ENCODE measurements at places on chromosomes 5 and 9.

DNA sequence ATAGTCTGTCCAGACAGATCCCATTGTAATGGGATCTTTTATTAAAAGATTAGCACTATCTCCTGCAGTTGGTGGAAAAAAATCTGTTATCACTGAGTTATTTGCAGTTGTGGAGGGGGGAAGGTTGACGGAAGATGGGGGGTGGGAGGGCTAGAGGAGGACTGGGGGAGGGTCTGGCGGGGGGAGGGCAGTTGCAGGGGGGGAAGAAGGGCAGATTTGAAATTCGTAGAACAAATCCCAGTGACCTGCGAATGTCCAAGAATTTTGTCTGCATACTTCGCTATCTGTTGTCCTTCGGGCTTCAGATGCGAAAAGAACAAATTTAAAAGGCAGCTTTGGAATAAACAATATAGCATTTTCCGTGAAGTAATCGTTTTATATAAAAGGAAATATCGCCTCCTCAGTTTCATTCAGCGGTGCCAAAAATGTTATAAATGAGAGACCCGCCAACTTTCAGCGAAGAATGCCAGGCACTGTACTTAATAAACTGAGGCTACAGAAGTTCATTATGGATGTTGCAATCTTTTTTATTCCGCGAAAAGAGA, 1.3 kb upstream of the FST start:
- DNase-seq = no peak

GRCh38 chr5:88664645-88665044, 218.3 kb downstream of the MEF2C start:
- no peak for DNase-seq

- no peak for DNase-seq
Measured at GRCh38 chr5:135944967-135945560, 9.7 kb downstream of the LECT2 start.

DNA sequence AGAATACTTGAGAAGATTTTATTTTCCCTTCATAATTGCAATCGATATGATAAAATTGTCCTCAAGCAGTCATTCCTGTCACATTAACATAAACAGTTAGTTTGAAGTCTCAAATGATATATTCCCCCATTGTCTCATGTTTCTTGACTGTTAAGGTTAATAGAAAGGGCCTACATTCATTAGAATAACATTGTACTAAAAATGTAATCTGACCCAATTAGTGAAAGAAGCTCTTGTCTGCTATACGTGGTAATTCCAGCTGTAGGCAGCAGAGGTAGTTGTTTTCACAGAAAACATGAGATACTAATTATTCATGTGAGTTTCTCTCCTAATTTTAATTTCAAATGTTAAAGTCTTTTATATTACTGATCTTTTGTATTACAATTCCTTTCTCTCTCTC, 25.9 kb upstream of the AP3B1 start:
- DNase-seq = no peak

- DNase-seq = no peak
Measured at GRCh38 chr5:132673939-132674630, at the start of gene IL4. Gene IL4 (plus strand): TSS chr5:132673989. CDS start chr5:132674051, 62 bp downstream.

Measured in CD8-positive, alpha-beta memory T cell (primary cell).